Effector memory CD8-positive, alpha-beta T cell (primary cell): ENCODE measurements at places on chromosomes 16 and 17.

- DNase-seq, result no peak
These were observed 9.5 kb upstream of the RAB40C start for GRCh38 chr16:580141-580945.

- no peak for DNase-seq
These were observed 2.0 kb upstream of the ALDH3A1 start for GRCh38 chr17:19750020-19750572.

GRCh38 chr16:51801635-51802034 is 650.6 kb upstream of the SALL1 start:
- DNase-seq, result no peak

- no peak for DNase-seq
These were observed 6.5 kb downstream of the PRSS27 start for GRCh38 chr16:2713523-2713922.

DNA sequence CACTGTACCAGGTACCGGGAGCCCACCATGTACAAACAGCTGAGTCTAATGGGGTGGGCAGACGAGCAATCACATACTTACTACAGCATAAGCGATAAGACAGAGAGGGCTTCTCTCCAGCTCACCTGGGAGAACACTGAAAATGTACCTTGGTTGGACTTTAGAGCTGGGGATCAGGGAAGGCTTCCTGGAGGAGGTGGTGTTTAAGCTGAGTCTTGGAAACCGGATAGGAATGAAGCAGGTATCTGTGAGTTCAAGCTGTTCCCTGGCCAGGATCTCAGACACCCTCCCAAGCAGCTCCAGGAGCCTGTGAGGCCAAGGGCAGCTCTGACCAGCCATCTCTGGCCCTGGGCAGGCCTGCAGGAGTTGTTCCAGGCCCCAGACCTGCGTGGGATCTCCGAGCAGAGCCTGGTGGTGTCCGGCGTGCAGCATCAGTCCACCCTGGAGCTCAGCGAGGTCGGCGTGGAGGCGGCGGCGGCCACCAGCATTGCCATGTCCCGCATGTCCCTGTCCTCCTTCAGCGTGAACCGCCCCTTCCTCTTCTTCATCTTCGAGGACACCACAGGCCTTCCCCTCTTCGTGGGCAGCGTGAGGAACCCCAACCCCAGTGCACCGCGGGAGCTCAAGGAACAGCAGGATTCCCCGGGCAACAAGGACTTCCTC is 8.0 kb upstream of the SERPINF1 start:
- DNase-seq, result no peak

- no peak for DNase-seq
These were observed 3.8 kb downstream of the IGF2BP1 start for GRCh38 chr17:49000943-49001342.

GRCh38 chr17:81161536-81161935 is 3.8 kb upstream of the PVALEF start:
- DNase-seq, result no peak

DNA sequence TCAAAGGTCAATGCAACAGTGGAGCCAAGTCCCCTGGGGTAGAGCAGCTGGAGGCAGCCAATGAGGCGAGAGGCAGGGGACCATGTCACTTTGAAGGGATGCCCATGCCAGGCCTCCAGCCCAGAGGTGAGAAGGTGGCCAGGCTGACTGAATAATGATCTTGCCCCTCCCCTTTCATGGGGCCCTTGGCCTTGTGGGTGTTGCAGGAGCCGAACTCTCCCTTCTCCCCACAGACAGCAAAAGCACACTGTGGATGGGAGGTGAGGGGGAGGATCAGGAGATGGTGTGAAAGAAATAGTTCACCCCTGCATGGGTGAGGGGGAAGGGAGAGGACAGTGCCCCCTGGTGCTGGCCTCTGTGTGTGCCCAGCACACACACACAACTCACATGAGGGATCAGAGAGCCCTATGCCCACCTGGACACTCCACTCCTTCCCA is 15.8 kb upstream of the TBX21 start:
- DNase-seq, result no peak

DNA sequence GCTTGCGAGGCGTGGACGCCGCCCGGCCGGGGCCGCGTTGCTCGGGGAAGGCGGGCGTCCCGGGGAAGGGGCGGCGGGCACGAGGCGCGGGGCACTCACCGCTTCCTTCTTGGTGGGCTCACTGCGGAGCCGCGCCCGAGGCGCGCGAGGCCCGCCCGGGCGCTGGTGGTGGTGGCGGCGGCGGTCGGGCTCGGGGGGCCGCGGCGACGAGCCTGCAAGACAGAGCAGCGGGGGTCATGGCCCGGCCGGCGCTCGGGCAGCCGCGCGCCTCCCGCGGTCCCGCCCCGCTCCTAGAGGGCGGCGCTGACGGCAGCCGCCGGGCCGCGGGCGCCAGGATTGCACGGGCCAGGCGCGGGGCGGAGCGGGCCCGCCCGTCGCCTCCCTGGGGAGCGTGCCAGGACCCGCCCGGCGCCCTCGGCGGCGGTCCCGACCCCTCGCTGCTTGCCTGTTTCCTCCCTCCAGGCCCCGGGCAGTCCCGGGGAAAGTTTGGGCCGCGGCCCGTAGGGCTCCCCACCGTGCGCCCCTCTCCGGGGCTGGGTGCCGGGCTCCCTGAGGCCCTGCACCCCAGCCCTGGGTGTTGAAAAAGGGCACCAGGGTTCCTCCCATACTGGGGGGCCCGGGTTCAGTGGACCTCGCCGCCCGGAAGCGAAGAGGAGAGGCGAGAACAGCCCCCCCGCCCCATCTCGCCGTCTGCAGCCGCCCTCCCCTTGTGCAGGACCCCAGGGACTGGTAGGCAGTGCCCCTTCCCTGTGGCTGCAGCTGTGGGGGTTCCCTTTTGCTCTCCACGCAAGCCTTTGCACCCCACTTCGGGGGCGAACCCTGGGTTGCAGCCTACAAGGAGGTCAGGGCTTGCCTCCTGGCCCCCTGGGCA is at the start of gene C16orf74:
Gene C16orf74 (minus strand): TSS at position 270 of the 871 bp plus-strand sequence. CDS start 15,879 bp downstream, outside the sequence.
- no peak for DNase-seq

GRCh38 chr17:81187120-81187519 is 21.1 kb upstream of the AATK start:
- no peak for DNase-seq

DNA sequence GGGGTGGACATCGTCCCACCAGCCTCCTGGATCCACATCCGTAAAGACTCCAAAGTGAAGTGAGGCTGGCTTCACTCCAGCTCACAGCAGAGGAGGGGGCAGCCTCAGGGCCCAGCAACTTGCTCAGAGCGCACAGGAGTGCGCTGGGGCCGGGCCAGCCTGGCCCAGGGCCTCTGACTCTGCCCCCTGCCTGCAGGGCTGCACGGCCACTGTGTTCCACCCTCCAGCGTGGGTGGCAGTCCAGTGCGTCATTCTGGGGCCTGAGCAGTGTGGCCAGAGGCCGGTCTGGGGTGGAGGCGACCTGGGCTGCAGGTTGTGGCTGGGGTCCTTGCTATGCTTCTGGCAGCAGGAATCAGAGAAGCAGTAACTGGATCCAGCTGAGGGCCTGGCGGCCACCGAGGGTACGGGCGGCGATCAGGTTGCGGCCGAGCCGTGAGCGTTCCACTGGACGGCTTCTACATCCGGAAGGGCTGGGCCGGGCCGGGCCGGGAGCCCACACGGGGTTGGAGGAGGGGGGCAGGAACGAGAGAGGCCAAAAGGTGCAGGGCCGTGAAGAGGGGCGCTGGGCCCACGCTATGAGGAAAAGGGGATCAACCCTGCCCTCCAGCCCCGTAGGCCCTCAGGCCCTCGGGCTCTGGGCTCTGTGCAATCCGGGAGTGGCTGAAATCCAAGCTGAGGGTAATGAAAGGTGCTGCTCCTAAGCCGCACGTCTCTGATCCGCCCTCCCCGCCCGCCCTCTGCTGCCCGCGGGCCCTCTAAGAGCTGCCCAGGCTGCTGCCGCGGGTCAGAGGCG is at the start of gene FSCN2:
Gene FSCN2 (plus strand): TSS at position 787 of the 793 bp plus-strand sequence. CDS start 155 bp downstream, outside the sequence.
- no peak for DNase-seq

DNA sequence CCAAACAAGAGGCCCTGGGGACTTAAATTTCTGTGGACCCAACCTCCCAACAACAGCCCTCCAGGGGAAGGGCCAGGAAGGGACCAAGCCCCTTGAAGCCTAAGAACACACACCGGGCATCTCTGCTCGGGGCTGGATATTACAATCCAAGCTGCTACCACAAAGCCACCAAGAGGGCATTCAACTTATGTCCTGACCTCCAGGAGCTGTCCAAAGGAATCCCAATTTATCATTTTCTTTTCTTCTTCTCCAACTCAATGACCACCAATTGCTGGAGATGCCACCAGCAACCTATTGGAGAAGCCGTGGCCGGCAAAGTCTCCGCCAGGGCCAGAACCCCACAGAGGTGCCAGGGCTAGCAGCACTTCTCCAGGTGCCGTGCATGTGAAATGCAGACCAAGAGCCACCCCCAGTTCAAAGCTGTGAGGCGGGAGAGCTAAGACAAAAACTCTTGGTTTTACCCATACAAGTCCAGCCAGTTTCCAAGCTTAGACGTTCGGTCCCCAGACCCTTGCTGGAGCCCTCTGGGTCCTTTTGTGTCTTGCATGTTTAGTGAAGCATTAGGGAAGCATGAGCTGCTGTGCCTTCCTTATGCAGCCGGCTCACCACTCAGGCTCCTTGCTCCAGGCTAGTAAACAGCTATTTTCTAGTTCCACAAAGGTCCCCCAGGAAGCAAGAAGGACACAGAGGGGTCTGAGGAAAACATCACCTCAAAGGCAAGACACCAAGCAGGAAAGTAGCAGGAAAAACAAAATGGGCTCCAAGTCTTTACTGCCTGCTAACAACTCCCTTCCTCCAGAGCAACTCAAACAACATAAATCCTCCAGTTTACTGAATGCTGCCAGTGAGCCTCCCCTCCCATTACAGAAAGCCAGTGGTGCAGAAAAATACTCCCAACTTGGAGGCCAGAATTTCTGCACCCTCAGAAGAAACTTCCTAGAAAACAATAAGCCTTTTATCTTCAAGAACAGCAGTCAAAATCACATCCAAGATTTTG is 3.2 kb downstream of the PITPNA start:
- no peak for DNase-seq

DNA sequence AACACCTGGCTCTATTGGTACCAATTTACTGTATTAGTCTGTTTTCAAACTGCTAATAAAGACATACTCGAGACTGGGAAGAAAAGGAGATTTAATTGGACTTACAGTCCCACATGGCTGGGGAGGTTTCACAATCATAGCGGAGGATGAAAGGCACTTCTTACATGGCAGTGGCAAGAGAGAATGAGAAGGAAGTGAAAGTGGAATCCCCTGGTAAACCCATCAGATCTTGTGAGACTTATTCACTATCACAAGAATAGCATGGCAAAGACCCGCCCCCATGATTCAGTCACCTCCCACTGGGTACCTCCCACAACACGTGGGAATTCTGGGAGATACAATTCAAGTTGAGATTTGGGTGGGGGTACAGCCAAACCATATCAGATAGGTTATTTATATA is 22.6 kb upstream of the GOSR1 start:
- no peak for DNase-seq

DNA sequence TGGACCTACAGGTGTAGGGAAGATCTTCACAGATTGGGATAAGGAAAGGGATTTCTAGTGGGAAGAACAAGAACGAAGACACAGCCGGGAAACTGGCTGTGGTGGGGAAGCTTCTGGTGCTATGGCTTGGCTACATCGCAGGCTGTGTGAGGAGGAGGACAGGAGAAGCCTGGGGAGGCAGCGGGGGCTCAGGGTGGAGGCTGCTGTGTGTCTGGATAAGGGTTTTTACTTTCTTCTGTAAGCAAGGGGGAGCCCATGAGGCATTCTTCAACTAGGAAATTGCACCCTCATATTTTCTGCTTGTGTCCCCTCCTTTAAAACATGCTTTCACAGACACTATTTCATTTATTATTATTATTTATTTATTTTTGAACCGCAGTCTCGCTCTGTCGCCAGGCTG is 2.9 kb upstream of the RHBDF2 start:
- DNase-seq, result no peak

DNA sequence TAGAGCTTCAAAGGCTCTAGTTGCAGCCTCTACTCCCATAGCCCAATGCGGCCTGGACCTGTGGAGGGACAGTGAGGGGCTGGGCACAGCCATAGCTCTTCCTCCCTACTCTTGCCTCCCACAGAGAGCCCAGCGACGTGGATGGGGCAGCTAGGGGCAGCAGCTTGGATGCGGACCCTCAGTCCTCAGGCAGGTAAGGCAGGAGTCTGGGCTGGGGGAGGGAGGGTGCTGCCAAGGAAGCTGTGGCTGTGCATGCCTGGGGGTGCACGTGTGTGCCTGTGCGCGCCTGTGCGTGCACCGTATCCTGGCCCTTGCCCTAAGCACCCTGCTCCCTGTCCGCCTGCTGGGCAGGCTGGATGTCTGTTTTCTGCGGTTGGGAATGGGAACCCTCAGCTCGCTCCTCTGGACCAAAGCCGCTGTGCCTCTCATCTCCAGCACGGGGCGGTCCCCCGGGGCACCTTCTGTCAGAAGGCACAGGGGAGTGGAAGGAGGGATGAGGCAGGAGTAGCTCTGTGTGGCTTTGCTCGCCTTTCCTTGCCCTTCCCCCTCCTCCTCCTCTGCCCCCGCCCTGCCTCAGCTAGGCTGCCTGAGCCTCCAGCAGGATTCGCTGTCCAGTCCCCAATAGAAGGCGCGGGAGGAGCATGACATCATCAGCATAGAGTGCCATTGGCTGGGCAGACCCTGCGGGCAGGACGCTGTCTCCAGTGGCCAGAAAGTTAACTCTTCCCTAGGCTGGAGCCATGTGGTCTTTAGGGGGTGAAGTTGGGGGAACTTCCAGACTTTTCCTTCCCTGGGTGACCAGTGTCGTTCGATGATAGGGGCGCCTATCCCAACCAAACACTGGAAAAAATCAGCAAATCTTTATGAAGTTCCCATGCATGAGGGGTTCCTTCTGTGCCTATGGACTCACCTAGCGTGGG is 797 bp downstream of the PRCD start:
- DNase-seq, result no peak

DNA sequence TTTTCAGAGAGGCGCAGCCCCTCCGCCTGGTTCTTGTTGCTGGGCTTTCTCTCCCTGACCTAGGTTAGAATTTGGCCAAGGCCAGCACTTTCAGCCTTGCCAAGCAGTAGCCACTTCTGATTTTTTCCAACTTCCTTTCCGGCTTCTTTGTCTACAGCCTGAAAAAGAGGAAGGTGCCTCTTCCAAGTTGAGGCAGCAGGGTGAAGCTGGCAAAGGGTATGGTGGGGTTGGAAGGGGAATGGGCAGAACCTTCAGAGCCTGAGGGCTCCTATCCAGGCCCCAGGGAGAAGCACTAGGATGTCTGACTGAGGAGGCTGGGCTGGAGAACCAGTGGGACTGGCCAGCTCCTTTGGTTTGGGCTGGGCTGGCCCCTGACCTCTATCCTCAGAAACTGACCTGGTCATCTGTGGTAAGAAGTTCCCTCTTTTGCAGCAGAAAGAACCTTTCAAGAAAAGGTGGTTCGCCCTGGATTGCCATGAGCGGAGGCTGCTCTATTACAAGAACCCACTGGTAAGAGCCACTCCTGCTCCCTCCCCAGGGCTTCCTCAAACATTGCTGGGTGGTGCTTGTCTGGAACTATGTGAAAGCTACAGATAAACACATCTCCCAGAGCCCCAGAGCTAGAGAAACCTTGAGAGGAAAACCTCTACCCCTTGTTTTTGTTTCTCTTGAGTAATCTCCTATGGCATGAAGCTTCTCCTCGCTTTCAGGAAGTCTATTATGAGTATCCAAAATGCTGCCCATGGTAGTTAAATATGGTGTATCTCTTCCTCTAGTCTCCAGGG is 16.6 kb upstream of the RNF135 start:
- DNase-seq, result no peak
